Glutamatergic neuron (in vitro differentiated cells): ENCODE measurements at places on chromosomes 16 and 17.

GRCh38 chr17:16199093-16199492, 16.2 kb downstream of the NCOR1 start:
- DNase-seq, result no peak

GRCh38 chr16:22648141-22648540, 137.4 kb downstream of the NPIPB5 start:
- no peak for DNase-seq

- peak; percentile 6 for DNase-seq
Observed at GRCh38 chr16:49502136-49502881, 128.7 kb downstream of the C16orf78 start.

- DNase-seq, result no peak
Observed at GRCh38 chr17:69883120-69883519, 191.9 kb upstream of the KCNJ16 start.

DNA sequence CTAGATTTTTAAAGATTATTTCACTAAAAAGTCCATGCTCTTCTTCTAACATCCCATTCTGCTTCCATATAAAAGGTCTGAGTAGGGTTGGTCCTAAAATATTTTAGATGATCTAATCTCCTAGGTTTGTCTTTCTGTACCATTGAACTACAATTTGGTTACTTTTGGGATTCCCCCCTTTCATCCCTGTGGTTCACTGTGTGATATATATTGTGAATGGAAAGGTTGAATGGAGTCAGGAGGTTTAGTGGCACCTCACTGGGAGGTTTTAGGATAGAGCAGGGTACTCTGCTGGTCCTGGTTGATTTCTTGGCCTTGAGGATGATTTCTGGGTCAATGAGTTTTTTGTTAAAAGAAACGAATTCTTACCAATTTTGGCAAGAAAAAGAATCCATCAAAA, 29.5 kb downstream of the MAP2K6 start:
- DNase-seq, result no peak

DNA sequence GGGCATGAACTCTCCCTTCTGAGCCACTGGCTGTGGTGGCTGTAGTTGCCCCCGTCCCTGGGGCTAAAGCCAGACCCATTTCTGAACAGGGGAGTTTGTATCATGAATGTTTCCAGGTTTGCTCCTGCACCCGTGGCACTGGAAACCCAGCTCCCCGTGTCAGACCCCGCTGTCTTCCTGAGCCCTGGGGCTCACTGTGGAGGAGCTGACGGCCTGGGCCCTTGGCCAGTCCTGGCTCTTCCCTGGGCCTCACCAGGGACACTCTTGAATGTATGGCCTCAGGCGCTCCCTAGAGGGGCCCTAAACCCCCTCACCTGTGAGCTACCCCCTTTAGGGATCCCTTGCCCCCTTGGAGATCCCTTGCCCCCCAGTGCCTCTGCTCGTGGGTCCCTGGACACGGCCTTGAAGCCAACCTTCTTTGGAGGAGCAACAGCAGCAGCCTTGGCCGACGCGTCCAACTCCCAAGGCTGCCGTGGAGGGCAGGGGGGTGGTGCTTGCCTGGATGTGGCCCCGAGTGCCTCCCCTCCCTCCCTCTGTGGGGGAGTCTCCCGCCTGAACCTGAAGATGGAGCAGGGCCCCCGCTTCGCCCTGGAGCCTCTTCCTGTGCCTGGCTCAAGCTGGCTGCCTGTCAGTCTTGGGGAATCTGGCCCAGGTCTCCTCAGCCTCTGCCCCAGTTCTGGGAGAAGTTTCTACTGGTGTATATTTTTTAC, 15.9 kb downstream of the CASKIN2 start:
- DNase-seq, result no peak

DNA sequence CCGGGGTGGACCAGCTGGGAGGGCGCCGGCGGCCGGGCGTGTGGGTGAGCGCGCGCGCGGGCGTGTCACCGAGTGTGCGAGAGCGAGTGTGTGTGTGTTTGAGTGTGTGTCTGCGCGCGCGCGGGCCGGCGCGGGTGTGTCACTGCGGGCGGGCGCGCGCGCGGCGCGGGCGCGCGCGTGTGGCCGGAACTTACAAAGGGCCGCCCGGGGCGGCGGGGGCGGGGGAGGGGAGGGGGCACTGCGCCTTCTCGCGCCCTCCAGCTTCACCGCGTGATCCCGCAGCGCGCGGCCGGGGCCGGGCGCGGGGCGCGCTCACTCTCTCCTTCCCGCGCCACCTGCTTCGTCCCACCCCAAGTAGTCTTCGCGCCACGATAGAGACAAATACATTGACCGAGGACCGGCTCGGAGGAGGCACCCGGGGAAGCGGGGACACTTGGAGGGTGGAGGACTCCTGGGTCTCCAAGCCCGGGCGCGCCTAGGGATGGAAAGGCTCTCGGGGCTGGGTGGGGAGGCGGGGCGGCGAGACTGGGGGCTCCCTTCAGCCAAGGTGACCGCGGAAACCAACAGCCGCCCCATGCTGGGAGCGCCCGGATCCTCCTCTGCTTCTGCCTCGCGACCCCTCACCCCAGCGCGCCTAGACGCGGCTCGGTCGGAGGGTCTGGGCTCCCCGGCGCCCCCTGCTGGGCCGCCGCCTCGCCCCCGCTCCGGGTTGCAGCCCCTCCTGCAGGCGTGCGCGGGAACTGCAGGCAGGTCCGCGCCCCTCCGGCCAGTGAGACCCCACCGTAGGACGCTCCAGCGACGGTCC, at the start of gene SRCIN1:
Gene SRCIN1, minus strand, starts transcription at position 112 of the 805 bp plus-strand sequence. CDS start 247 bp downstream, outside the sequence.
- DNase-seq, result peak; percentile 73

GRCh38 chr17:42337442-42337841, 49.1 kb downstream of the STAT5A start:
- DNase-seq, result no peak

DNA sequence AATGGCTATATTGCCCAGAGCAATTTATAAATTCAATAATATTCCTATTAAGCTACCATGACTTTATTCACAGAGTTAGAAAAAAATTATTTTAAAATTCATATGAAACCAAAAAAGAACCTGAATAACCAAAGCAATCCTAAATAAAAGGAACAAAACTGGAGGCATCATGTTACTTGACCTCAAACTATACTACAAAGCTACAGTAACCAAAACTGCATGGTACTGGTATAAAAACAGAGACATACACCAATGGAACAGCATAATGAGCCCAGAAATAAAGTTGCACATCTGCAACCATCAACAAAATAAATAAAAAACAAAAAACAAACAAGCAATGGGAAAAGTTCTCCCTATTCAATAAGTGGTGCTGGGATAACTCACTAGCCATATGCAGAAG, 203.2 kb downstream of the RGS9 start:
- DNase-seq, result no peak

DNA sequence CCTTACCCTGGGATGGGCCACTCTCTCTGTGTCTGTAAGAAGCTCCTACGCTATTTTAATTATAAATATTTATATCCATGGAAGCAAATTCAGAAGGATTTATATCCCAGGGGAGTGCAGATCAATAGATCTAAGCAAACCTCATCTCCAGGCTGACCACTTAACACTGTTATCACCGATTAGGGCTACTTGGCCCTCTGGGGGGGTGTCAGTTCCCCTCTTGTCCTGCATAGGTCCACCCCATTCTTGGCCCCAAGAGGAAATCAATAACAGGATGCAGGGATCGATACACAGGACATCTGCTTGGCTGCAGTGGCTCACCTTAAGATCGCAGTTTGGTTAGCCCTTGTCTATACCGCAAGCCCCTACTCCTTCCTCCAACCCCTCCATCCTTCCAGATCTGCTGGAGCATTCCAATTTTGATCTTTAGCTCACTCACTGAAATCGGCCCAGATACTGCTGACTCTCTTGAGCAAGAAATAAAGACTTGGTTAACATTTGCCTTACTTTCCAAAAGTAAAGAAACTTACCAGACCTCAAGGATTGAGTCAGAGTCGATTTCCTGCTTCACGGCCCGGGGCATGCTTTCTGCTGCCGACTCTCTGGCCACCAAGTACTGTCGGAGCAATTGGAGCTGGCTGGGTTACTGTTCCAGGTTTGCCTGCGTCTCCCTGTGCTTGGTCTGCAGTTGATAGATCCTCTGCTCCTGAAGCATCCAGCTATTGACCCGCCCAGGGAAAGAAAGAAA, 112.3 kb upstream of the PMFBP1 start:
- peak; percentile 59 for DNase-seq

GRCh38 chr16:67277294-67277998, 1.9 kb upstream of the PLEKHG4 start:
- no peak for DNase-seq

DNA sequence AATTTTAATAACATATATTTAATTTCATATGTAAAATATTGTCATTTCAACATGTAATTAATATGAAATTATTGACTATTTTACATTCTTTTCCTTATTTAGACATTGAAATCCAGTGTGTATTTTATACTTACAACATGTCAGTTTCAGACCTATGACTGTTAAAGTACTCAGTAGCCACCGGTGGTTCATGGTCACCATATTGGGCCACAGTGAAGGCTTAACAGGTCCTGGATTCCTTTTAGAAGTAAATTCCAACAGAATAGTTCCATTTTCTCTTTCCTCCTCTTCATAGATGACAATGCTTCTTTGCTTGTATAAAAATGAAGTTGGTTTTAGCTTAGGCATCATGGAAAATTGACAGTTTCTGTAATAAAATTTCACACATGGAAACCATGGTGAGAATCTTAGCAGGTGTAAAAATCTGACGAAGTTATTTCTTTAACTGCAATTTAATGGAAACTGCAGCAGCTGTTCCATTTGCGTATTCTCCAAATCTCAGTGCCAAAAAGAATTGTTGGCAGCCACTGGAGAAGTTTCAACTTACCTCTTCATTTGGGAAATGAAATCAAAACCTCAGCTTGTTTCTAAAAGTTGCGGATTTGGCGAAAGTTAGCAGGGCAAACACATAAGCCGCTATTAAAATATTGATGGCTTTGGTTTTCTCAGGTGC, 231.1 kb downstream of the CDH13 start:
- DNase-seq, result no peak

DNA sequence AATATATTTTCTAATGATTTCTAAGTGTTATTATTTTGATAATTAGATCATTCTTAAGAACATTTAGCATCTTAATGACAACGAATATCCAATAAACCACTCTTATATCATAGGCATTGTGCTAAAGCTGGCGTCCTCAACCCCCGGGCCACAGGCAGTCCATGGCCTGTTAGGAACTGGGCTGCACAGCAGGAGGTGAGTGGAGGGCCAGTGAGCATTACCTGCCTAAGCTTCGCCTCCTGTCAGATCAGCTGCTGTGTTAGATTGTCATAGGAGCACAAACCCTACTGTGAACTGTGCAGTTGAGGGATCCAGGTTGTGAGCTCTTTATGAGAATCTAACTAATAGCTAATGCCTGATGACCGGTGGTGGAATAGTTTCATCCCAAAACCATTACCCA, 3.7 kb downstream of the DUXB start:
- DNase-seq, result no peak

GRCh38 chr16:50280932-50281331, 14.6 kb downstream of the ADCY7 start:
- no peak for DNase-seq

DNA sequence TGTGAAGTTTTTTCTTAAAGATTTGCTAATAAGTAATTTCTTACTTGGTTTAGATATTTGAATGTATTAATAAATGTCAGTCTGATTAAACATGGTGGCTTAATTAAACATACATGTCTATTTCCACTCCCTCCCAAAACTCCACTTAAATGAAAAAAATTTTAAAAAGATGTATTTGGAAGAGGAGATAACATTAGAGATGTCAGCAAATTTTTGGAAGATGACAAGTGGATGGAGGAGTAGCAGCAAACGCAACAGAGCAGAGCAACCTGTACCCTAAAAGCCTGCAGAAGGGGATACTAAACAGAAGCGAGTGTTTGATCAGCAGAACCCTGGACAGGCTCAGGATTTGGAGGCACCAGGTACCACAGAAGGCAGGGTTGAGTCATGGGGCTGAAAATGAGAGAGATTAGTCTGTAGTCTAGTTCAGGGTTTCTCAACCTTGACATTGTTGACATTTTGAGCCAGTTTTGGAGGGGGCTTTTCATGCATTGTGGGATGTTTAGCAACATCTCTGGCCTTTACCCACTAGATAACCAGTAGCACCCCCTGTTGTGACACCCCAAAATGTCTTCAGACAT, 17.8 kb downstream of the LUC7L3 start:
- no peak for DNase-seq

DNA sequence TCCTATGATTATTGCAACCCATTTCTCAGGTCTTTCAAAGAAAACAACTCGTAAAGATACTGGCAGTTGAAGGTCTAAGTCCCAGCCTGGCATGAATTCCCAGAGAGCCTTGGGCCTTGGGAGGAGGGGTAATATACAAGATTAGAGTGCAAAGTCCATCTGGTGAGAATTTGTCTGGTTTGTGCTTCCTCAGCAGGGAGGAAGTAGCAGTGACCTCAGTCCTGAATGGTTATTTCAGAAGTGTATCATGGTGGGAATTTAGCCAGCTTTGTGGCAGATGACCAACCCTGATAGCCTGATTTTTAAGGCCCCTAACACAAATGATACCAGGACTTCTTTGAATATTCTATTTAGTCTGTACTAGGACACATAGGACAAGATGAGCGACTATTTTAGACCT, 151.2 kb upstream of the TBX2 start:
- DNase-seq, result no peak

- no peak for DNase-seq
Observed at GRCh38 chr16:83615141-83615952, 192.4 kb upstream of the HSBP1 start.

- DNase-seq, result no peak
Observed at GRCh38 chr17:77457572-77458201, 316.9 kb downstream of the SEC14L1 start.

DNA sequence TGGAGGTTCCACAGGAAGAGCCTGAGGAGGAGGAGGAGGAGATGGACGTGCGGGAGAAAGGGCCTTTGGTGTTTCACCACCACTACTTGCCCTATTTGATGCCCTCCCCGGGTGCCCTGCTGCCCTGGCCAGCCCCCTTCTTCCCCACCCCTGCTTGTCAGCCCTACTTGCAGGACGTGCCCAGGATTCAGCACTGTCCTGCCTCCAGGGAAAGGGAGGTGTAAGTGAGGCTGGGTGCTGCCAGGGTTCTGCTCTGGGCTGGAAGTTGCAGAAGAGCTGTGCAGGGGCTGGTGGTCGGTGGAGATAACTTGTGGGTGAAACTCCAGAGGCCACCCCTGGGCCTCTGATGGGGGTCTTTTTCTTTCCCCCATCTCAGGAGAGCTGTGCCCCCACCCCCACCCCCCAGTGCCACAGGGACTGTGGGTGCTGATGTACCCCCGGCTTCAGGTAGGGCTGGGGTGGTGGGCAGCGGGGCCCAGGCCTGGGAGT, 3.0 kb downstream of the PRR29 start:
- no peak for DNase-seq

GRCh38 chr17:39181303-39181702, 15.3 kb upstream of the ARL5C start:
- DNase-seq, result no peak

GRCh38 chr17:67637901-67638641, 79.7 kb upstream of the NOL11 start:
- no peak for DNase-seq
